ENCODE measurements at places on chromosomes 1 and 21. TPM values are rescaled to one million over a fixed set of nuclear protein-coding genes. Genes with fewer than 3 reads are reported as not detected.

ENSA gene
- total RNA-seq, result 129 TPM

MX2 gene
- 5.4 TPM for total RNA-seq

NMNAT1 gene
- total RNA-seq, result 22.2 TPM

BMP8B gene
- total RNA-seq, result 0.33 TPM

LCE1F gene
- not detected for total RNA-seq

COG2 gene
- 25.6 TPM for total RNA-seq

REN gene
- not detected for total RNA-seq

PTPN22 gene
- 0.44 TPM for total RNA-seq

C1QA gene
- 70.1 TPM for total RNA-seq

FCAMR gene
- not detected for total RNA-seq

TSPAN1 gene
- 1.4 TPM for total RNA-seq

WDR3 gene
- total RNA-seq, result 10.8 TPM

SAMD11 gene
- 2.4 TPM for total RNA-seq

IRF6 gene
- total RNA-seq, result 43.3 TPM

IQCC gene
- 0.71 TPM for total RNA-seq

FCER1G gene
- 22.0 TPM for total RNA-seq

DDR2 gene
- total RNA-seq, result 26.9 TPM

MED8 gene
- total RNA-seq, result 15.7 TPM

ACKR1 gene
- total RNA-seq, result 10.9 TPM

DAB1 gene
- total RNA-seq, result 0.77 TPM

IL24 gene
- total RNA-seq, result not detected

KCNK1 gene
- 25.2 TPM for total RNA-seq

CFHR3 gene
- not detected for total RNA-seq

PMF1 gene
- total RNA-seq, result 55.8 TPM

EDN2 gene
- total RNA-seq, result 0.47 TPM

RGS4 gene
- 3.2 TPM for total RNA-seq

KCNN3 gene
- 4.8 TPM for total RNA-seq

SCAMP3 gene
- total RNA-seq, result 57.1 TPM

LCE1B gene
- total RNA-seq, result not detected

Data from left ventricle myocardium inferior (tissue), 1 donor.